Breast epithelium (tissue), 4 donors: ENCODE measurements at places on chromosomes 5 and 9. TPM values are rescaled to one million over a fixed set of nuclear protein-coding genes. Genes with fewer than 3 reads are reported as not detected.

DNA sequence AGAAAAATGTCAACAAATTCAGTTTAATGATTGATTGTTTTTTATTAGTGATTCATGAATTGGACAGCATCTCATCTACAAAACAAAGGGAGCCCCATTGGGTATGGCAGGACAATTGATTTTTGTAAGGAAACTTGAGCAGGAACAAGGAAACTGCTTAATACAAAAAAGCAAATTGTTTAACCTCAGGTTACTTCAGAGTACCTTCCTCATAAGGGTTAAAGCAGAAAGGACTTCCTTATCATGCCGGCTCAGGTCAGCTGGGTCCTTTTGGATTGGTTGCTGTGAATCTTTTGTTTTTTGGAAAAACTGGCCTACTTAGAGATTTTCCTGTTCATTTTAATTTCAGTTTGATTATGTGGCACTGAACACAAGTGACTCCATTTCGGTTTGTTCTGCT is 211.8 kb downstream of the ARRDC3 start:
- no peak for DNase-seq

DNA sequence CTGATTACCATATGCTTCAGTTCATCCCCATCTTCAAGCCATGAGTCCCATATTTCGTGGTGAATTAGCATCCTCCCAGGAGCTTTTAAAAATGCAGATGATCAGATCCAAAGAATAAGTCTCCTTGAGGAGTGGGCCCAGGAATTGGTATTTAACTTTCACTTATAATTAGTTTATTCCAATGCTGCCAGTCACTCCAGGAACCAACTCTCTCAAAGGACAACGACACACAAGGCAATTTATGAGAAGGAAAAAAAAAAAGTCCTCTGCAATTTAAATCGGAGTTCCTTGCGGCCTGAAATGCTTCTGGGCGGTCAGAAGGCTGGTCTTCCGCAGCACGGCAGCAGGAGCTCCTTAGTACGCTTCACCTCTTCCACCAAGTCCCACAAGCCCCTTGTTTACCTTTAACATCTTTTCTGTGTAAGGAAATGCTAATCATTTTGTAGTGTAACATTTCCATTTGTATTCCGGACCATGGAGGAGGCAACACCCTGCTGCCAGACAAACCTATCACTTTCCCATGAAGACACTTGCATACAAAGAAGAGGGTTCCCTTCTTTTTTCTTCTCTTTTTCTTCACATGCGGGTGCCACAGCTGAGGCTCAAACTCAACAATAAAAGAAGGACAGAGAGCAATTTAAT is 16.3 kb upstream of the KCNV2 start:
- DNase-seq: no peak

GRCh38 chr5:145834554-145834916 is 607 bp downstream of the PRELID2 start:
- DNase-seq: no peak

GRCh38 chr5:137758715-137759306 is 4.6 kb upstream of the HNRNPA0 start:
- no peak for DNase-seq

DNA sequence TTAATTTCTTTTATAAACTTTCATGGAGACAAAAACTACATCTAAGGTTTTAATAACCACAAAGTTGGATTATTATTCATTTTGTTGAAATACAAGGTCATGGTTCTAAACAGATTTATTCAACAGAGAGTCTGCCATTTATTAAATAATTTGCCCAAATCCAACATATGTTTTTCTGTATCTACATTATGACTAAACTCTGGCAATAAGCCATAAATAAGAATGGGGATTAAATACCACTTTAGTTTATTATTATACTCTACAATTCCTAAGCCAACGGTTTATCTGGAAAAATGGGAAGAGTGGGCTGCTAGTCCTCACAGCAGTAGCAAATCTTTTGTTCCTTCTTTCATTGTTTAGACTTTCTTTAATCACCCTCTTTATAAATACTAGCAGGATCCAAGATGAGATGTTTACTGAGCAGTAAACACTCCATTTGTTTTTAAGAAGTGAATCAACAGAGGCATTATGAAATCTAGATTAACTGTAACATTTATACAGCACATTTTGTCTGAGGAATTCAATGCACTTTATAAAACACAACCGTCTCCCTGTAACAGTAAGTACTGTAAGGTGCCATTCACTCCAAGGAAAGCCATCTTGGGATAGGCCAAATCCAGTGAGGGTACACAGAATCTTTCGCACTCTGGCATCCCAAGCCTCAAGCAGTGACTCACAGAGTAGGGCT is 89.7 kb downstream of the DROSHA start:
- no peak for DNase-seq

The IFNA21 gene
- not detected for total RNA-seq

The CDKN2AIPNL gene
- total RNA-seq: 19.7 TPM

DNA sequence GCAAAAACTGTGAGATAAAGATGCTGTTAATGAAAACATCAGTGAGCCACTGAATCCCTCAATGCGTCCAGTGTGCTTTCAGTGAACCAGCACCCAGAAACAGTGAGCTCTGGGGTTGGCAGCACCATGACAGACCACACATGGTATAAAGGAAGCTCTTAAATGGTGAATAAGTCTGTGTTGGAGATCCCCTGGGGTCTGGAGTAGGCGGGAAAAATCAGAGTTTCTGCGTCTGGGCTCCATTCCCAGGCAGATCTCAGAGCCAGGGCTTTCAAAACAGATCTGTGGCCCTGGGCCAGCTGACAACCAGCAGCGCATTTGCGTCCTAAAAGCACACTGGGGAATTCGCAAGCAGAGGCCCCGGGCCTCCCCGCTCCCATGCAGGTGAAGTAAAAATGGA is 233.5 kb downstream of the FRMD3 start:
- DNase-seq: peak; percentile 55
